ENCODE measurements at places on chromosomes 11 and 22.

- no peak for DNase-seq
Observed at GRCh38 chr11:104858882-104859775, 39.1 kb downstream of the CASP12 start.

DNA sequence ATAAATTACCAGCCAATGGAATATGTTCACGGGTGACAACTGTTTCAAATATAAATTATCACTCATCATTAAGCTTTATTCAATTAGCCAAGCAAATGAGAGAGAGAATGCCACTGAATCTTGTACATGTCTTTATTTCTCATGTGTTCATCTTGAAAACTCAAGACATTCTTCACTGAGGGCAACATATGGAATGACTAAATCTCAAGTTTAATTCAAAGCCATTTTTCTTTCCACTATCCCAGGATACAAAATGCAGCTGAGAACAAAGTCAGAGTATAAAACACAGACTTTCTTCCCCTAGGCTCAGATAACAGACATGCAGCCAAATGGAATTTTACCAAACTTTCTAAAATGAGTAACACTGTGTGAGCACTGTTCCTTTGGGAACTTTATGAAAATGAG is 12.1 kb upstream of the BBOX1 start:
- DNase-seq, result no peak

GRCh38 chr11:63919267-63920125 is 2.5 kb upstream of the RCOR2 start:
- DNase-seq, result no peak

GRCh38 chr11:20854215-20854955 is 185.0 kb downstream of the NELL1 start:
- no peak for DNase-seq

DNA sequence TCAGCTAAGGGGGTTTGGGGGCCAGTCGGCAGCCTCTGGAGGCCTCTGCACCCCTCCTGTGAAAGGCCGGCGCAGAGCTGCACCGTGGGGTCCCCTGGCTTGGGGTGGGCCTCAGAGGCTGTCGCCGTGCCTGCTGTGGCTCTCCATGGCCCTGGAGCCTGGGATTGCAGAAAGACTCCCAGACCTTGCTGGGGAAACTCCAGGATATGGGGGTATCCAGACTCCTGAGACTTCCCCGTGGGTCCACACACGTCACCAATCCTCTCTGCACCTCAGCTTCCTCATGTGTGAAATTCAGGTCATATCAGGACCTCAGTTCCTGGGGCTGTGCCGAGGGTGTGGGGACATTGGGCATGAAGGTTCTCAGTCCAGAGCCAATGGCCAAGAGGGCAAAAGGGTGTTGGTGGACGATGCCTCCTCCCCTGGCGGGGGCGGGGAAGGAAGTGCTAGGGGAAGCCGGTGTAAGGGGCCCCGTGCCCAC is 97.1 kb downstream of the KCNQ1 start:
- DNase-seq, result no peak

- DNase-seq, result no peak
Observed at GRCh38 chr11:69122630-69123431, 32.9 kb upstream of the SMIM38 start.

DNA sequence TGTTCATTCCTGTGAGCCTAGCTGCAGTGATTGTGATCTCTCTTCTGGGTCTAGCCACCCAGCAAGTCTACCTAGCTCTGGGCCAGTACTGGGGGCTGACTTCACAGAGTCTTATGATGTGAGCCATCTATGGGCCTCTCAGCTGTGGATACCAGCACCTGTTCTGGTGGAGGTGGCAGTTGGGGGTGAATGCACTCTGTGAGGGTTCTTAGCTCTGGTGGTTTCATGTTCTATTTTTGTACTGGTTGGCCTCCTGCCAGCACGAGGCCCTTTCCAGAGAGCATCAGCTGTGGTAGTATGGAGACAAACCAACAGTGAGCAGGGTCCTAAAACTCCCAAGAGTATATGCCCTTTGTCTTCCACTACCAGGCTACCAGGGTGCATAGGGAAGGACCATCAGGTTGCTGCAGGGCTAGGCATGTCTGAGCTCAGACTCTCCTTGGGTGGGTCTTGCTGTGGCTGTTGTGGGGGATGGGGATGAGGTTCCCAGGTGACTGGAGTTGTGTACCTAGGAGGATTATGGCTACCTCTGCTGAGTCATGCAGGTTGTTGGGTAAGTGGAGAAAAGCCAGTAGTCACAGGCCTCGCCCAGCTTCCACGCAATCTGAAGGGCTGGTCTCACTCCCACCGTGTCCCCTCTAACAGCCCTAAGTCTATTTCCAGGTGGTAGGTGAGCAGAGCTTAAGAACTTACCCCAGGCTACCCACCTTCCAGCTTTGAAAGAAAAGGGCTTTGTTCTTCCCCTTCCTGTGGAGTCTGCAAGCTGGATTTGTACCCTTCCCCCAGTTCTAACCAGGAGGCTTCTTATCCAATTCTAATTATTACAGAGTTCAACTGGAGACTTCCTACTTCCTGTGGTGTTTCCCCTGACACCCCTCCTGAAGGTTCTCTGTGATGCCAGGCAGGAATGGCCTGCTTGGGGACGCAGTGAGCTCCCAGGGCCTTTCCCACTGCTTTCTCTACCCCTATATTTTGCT is 250.7 kb downstream of the LUZP2 start:
- DNase-seq, result no peak

DNA sequence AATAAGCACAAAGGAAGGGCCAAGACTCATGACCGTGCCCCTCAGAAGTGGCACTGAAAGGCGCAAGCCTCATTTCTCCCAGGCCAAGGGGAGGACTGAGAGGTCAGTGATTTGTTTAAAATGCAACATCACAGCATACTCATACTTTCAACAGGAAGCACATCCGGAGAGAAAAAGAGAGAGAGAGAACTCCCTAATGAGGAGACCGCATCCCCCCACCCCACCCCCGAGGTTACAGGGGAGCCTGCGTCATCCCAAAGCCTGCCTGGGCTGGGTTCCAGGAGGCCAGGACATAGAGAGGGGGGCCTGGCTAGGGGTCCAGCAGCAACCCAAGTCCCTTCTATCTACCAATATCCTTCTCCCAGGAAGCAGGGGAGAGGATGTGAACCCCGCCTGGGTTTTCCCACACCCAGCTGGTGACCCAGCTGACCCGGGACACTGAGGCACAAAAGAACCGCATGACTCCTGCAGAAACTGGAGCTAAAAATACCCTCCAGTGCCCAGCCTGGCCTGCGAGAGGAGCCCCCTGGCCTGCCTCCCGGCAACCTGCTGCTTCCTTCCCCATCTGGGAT is 3.8 kb downstream of the CSNK1E start:
- no peak for DNase-seq

GRCh38 chr22:22047266-22047665 is 64.7 kb upstream of the TOP3B start:
- no peak for DNase-seq

DNA sequence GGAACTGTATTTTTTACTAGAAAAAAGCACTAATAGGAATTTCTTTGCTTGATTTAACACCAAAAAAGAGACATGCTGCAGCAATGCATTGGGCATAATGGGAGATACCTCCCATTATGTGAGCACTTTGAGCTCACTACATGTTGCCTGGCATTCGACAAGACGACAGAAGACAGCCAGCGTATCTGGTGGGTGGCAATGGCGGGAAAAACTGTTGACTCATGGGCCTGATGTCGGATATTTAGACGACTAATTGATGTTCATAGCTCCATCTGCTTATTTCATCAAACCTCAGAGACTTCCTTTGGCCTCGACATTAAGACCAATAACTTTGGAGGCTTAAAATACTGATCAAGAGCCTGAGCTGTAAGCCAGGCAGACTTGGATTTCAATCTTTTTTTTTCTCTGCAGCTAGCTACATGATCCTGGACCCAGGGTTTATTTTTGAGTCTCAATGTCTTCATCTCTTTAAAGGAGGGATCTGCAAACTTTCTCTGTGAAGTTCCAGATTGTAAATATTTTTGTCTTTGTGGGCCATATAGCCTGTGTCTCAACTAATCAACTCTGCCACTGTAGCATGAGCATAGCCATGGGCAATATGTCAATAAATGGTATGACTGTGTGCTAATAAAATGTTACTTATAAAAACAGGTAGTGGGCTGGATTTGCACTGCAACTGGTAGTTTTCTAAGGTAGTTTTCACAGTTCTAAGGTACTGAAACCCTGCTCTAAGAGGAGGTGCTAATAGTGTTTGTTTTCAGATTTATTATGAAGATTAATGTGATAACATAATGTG is 375.1 kb downstream of the METTL15 start:
- no peak for DNase-seq

GRCh38 chr22:17120711-17121232 is 388 bp downstream of the TMEM121B start:
- no peak for DNase-seq

- DNase-seq, result no peak
Observed at GRCh38 chr11:70532066-70532440, 133.7 kb downstream of the CTTN start.

GRCh38 chr11:44709966-44710365 is 16.8 kb upstream of the TSPAN18 start:
- no peak for DNase-seq

- no peak for DNase-seq
Observed at GRCh38 chr11:14676068-14676467, 32.5 kb downstream of the PDE3B start.

DNA sequence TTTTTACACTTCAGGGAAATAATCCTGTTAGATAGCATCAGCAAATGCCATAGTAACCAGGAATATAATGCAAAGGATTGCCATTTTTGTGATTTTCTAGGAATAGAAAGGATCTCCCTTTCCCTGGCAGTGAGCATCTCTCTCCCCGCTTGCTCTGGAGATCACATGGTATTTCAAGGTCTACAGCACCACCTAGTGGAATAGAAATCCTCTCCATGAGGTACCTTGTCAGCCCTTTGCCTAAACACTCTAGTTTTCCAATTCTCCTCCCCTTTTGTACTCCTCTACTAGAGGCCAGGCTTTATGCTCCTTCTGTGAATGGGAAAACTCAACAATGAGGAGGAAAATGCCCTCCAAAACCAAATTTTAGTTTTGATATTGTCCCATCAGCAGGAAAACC is 78.4 kb downstream of the XRRA1 start:
- DNase-seq, result no peak

DNA sequence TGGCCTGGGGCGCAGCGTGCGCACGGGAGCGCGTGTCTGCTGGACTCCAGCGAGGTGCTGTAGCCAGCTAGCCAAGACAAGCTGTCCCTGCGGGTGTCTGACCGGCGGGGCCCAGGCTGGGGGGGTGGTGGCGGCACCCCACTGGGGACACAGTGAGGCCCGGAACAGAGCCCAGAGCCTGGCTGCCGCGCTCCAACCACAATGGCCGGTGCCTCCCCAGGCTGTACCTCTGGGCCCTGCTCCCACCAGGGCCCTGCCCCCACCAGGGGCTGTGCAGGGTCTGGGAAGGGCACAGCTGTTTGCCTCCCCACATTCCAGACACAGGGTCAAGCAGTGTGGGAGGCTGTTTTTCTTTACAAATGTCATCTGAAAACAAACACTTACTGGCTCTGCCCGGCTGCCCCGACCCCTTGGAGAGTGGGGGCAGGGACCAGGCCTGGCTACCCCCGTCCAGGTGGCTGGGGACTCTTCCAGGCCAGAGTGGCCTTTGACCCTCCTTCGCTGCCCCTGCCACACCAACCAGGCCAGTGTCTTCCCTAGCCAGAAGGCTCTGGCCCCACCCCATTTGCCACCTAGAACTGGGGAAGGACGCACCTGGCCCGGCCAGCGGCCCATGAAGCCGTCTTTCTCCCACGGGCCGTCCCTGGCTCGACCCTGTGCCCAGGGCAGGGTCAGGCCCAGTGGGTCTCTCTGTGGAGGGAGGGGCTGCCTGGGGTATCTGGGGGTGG is 14.6 kb downstream of the H19 start:
- no peak for DNase-seq

GRCh38 chr22:19822301-19823117 is 32.2 kb downstream of the GNB1L start:
- DNase-seq, result no peak

DNA sequence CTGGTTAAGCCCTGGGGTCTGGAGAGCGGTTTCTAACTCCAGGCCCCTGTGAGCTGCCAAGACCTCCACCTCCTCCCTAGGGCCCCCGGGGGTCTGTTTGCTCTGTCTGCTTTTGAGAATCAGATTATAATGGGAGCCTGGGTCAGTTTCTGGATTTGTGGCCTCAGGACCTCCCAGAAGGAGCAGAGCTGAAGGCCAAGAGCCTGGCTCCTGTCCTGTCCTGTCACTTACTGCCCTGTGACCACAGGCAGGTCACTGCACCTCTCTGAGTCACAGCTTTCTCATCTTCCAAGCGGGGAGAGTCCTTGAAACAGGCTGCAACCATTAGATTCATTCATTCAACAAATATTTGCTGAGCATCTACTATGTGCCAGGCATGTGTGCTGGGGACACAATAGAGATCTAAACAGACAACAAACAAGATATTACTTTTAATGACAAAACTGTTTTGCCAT is 87.3 kb upstream of the FGF3 start:
- no peak for DNase-seq

- DNase-seq, result no peak
Observed at GRCh38 chr11:95154514-95154913, 64.9 kb downstream of the ENDOD1 start.

GRCh38 chr11:95242091-95242844 is 11.3 kb upstream of the SESN3 start:
- DNase-seq, result no peak

DNA sequence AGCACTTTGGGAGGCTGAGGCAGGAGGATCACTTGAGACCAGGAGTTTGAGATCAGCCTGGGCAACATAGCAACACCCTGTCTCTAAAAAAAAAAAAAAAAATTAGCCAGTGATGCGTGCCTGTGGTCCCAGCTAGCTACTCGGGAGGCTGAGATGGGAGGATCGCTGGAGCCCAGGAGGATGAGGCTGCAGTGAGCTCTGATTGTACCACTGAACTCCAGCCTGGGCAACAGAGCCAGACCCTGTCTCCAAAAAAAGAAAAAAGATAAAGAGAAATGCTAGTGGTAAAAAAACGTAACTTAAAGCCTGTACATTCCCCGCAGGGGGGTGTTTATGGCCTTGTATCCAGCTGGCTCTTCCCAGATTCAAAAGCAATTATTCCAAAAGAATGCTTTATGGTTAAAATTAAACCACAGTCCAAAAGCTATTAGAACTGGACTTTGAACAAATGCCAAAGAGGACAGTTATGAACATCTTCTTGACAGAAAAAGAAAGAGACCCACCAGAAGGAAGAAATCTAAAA is 16.4 kb upstream of the SNX32 start:
- no peak for DNase-seq

GRCh38 chr11:85791409-85791990 is 19.4 kb downstream of the SYTL2 start:
- no peak for DNase-seq

- DNase-seq, result no peak
Observed at GRCh38 chr11:57815476-57815875, 53.9 kb downstream of the CTNND1 start.

All from esophagus squamous epithelium (tissue), 5 donors.